ENCODE measurements at places on chromosomes 2 and 18.

DNA sequence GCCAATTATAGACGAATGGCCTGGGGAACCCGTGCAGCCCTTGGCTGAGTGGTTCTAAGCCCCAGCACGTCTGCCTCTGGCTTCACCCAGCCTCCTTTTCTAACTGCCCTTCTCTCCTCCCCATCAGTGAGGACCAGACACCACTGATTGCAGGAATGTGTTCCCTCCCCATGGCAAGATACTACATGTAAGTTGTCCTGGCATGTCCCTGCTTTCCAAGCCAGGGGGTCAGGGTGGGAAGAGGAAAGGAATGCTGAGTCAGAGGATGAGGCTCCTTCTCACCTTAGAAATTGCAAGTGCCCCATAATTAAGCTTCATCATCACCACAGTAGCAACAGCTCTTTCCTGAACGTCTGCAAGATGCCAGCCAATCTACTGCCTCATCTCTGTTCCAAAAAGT is 4.8 kb downstream of the IL1F10 start:
- DNase-seq: no peak

GRCh38 chr18:79577451-79578395 is 101.9 kb upstream of the CTDP1 start:
- no peak for DNase-seq

DNA sequence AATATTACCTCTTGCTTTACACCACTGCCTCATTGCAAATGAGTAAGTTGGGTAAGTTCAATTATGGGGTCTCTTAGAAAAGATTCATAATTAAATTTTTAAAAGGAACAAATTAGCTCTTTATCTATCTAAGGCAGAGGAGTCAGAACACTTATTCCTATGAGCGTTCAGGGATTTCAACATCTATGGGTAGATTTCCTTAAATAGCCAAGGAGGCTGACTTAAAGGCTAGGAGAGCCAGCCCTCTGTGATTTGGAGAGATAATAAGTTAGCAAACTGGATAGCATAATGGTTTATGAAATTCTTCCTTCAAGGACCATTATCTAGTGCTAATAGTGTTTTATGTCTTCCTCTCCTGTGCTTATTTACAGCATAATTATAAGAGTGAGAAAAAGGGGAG is 387.7 kb downstream of the STK39 start:
- DNase-seq: no peak

DNA sequence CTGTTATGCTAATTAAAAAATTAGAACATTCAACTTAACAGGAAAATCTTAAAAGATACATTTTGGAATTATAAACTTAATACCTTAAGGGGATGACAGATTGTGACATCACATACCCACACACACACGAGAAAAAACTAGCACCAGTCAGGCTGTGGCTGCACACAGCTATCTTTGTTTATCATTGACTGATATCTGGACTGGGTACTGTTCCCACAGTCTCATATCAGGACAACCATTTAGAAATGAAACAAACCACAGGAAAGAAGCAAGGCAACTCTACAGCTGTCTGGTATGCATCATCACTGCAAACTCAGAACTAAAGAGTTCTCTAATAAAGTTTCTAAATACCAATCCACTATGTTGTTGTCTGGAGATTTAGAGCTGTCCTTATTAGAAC is 210.9 kb upstream of the SMAD7 start:
- DNase-seq: peak; percentile 6

GRCh38 chr2:12504443-12504842 is 212.3 kb upstream of the TRIB2 start:
- peak; percentile 37 for DNase-seq

DNA sequence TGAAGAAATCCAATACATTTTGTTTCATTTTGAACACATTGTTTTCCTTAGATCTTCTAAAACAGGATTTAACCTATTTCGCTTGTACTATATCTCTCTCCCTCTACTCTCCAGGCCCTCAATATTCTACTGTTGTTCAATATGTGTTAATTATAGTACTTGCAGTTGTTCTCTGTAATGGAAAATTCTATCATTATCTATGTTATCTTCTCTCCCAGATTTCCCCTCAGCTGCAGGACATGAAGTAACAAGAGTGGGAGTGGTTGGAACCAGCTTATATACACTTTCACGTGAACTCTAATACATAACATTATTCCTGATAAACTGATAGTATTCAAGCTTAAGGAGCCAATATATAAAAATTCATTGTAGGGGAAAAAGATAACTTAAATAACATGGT is 7.0 kb upstream of the STRN start:
- DNase-seq: no peak

GRCh38 chr2:128090575-128090944 is 440 bp upstream of the UGGT1 start:
- DNase-seq: no peak

DNA sequence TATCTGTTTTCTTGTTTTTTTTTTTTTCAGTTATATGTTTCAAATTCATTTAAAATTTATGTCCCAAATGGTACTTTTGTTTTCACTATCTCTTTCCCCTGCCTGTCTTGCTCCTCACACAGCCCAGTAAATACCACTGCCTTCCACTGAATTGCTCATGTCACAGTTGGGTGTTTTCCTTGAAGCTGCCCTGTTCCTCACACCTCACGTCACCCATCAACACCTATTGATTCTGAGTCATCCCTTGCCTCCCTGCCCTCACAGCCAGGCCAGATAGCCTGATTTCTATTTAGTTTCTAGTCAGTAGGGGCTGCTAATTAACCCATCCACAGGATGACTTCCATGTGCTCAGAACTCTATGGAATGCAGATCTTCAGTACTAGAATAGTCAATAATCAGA is 25.3 kb downstream of the FSHR start:
- no peak for DNase-seq

- DNase-seq: no peak
These were observed 106.0 kb downstream of the MC4R start for GRCh38 chr18:60266558-60266957.

DNA sequence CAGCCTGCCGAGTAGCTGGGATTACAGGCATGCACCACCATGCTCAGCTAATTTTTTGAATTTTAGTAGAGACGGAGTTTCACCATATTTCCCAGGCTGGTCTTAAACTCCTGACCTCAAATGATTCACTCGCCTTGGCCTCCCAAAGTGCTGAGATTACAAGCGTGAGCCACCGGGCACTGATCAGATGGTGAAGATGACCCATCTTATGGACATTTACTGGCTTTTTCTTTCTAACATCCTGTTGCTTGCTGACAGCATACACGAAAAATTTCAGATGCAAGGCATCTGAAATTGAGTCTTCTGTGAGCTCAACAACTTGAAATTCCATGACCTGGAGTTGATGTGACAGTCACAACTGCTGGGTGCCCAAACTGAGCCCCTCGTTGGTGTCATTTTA is 859.5 kb upstream of the CNTNAP5 start:
- DNase-seq: no peak

DNA sequence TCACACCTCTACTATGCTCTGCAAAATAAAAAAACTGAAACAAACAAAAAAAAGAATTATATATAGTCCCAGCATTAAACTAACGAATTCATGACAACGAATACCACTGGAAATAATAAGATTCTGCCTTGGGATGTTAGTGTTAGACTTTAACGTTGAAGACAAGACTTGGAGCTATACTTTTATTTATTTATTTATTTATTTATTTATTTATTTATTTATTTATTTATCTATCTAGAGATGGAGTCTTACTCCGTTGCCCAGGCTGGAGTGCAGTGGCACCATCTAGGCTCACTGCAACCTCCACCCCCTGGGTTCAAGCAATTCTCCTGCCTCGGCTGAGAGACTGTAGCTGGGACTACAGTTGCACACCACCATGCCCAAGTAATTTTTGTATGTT is 27.2 kb upstream of the PAPOLG start:
- no peak for DNase-seq

DNA sequence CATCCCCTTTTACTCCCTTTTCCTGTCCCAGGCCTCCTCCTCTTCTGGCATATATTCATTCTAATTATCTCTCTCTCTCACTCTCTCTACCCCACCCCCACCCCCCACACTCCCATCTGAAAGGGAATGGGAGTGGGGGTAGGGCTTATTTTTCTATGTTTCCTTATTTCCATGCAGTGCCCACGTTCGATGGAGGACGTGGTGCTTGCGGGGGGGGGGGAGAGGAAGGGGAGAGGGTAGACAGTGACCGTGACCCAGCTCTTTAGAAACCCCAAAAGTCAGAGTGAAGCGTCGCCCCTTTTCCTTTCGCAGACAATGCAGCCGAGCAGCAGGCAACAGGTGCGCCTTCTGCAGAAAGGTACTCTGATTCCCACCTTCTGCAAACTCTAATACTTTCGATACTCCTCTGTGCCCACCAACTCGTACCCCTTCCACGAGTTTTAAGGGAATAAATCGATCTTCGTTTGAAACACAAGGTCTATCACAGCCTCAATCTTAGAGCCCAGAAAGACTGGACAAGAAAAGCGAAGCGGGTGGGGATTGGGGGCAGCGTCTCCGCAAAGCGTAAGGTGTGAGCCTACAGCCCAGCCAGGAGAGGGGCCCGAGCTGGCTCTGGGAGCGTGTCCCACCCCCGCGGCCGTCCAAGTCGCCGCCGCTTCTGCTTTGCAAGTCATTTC is 891 bp upstream of the NR4A2 start:
- peak; percentile 13 for DNase-seq

GRCh38 chr18:28065031-28065792 is 111.7 kb downstream of the CDH2 start:
- no peak for DNase-seq

DNA sequence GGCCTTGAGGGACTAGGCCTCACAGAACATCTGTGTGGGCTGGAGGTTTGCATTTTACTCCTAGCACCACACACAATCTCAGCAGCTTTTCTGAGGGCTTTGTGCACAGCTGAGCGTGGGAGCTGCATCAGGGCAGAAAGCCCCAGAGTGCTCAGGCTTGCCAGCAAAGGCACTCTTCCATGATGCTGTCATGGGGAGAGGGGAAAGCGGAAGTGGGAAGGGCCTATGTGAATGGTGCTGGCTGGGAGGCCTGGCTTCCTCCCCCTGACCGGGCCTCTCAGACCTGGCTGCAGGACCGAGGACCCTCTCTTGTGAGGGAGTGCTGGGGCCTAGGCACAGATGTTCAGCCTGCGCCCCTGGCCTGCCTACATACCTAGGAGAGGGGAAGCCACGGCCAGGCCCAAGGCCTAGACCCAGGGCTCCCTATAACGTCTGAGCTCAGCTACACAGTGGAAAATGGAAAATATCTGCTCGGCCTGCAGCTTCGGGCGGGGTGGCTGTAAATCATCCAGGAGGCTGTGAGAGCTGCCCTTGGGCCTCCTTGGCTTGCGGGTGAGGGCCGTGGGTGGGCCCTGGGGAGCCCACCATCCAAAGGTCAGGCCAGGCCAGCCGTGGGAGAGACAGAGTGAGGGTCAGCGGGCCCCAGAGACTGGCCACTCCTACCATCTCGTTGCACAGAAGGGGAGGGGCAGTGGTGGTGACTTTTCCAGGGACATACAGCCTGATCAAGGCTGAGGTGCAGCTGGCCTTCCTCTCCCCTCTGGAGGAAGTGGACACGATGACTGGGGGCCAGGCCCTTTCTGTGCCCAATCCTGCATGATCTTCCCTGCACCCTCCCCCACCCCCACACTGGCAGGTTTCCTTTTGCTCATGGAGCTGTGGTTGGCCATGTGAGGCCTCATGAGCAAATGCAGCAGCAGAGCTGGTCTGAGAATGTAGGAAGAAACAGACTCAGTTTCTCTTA is 22.8 kb downstream of the GLI2 start:
- DNase-seq: no peak

GRCh38 chr2:18500333-18500732 is 60.1 kb downstream of the RDH14 start:
- DNase-seq: no peak

DNA sequence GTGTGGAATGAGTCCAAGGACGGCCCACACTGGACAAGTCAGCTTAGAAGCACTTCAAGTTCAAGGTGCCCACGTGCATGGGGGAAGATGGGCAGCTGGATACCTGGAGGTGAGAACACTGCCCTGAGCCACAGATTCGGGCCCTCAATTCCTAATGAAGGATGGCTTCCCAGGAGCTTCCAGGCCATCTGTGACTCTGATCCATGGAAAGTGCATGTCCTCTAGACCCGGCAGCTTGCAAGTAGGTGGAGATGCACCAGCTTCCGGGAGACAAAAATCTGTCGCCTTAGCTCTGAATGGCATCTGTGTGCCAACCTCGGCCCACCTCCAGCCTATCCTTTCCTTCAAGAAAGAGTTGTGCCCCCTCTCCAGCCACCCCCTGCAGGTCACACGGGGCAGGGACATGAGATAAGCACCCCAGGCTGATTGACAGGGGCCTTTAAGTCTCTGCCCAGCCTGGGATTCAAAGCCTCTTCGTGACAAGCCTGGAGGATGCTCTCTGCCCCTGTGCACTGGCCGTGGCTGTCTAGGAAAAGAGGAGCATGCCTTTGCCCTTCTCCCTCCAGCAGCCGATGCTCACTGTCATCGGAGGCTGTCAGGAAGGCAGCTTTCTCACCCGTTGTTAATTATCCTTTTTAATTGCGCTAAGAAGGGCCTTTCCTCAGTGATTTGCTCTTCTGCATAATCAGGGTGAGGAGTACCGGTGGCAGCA is 65.5 kb downstream of the BIN1 start:
- no peak for DNase-seq

DNA sequence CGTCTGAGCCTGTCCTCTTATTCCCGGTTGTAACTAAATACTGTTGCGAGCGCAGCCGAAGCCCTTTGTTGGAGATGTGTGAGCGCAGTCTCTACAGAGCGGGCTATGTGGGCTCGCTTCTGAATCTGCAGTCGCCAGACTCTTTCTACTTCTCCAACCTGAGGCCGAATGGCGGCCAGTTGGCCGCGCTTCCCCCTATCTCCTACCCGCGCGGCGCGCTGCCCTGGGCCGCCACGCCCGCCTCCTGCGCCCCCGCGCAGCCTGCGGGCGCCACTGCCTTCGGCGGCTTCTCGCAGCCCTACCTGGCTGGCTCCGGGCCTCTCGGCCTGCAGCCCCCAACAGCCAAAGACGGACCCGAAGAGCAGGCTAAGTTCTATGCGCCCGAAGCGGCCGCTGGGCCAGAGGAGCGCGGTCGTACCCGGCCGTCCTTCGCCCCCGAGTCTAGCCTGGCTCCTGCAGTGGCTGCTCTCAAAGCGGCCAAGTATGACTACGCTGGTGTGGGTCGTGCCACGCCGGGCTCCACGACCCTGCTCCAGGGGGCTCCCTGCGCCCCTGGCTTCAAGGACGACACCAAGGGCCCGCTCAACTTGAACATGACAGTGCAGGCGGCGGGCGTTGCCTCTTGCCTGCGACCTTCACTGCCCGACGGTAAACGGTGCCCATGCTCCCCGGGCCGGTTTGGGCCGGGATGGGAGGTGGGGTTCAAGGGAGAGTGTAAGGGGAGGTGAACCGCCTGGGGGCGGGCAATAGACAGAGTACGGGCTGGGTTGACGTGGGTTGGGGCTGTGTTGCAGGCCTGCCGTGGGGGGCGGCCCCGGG is at the start of gene HOXD12:
Gene HOXD12 (plus strand): TSS at position 68 of the 819 bp plus-strand sequence. CDS start 7 bp downstream, at position 75.
- DNase-seq: no peak

DNA sequence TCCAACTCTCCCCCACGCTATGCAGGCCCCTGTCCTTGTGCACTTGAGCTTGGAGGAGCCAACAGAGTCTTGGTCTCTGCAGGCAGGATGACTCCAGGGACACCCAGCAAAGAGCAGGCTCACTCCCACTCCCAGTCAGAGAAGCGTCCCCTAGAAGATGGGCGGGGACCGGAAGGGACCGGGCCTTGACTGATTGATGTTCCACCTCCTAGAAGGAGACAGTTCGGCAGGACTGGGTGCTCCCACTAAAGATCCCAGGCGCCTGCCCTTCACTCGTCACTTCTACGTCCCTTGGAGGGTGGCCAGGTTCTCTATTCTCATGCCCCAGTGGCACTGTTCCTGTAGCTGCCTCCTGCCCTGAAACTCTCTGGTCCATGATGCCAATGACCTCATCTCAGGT is 3.2 kb upstream of the SP100 start:
- DNase-seq: no peak

All from CD4-positive, alpha-beta T cell treated with Interleukin-2 at 100 ng/mL for 4 hours (primary cell).